Ovary (tissue), 10 donors: ENCODE measurements at places on chromosomes 5 and 9. TPM values are rescaled to one million over a fixed set of nuclear protein-coding genes. Genes with fewer than 3 reads are reported as not detected.
A peak's percentile ranks its signal among the peaks of the same experiment; 100 is the strongest.

DNA sequence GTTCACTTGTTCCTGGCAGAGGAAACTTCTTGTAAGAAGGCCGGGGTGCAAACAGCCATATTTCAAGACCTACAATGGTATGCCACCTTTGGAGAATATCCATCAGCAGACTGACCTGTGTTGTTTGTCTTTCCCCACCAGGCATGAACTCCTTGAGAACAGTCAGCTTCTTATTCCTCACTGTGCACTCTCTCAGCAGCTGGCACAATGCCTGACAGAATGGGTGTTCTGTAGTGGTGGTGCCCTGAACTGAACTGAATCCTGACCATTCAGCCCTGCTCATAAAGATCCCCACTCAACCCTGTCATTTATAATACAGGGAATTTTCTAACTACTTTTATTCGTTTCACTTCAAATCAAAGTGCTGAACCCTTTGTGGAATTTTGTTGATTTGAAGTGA, 206.9 kb downstream of the COX7C start:
- no peak for DNase-seq

DNA sequence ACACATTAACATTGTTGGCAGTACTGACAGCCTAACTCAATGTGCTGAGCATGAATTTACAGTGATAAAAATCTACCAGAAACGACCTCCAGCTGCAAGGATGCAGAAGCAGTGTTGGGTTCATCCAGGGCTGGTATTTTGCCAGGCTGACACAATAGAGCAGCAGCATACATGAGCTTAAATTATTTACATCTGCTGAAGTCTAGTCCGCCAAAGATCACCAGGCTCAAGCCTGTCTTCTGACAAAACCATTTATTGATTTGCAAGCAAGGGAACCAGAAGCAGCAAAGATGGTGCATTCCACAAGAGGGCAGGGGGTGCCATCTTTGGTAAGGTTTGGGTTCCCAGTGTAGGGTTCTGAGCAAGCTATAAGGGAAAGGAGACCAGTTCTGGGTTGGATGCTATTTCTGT, 8.7 kb upstream of the C5orf34 start:
- no peak for DNase-seq

Gene MELK
- total RNA-seq: not detected

Gene SOX30
- 0.12 TPM for total RNA-seq

Gene TMEFF1
- total RNA-seq: not detected

DNA sequence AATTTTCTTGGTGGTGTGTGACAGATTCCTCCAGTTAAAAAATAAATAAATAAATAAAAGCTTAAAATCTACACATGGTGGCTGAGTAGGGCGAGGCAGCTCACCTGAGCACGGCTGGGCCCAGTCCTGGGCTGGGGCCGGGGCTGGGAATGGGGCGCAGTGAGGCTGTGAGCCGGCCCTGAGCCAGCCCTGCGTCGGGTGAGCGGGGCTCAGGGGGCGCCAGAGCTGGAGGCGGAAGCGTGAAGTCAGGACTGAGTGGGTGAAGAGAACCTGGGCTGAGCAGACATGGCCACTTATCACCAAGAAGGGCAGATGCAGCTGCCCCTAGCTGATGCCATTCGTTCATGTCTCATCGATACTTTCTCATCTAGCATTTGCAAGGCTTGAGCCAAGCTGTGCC, 22.8 kb upstream of the DTWD2 start:
- no peak for DNase-seq

GRCh38 chr9:122053567-122054350, 39.3 kb downstream of the TTLL11 start:
- no peak for DNase-seq

Gene UHRF2
- total RNA-seq: 52.2 TPM

DNA sequence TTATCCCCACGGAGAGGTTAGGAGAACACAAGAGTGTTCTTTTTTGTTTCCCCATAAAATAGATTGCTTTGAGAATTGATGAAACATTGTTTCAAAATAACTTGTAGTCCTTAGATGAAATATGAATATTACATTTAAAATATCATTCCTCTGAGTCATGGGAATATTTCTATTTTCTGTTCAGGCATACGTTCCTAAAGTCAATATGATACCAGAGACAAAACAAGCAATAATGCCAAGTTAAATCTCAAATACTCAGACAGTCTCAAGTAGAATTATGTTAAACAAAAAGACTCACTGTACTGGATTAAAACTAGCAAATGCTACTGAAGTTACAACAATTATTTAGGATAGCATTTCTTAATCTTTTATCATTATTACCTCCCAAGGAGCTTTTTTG, 111.7 kb upstream of the C6 start:
- DNase-seq: no peak

- peak; percentile 91 for DNase-seq
Measured at GRCh38 chr9:129175825-129176633, 2.0 kb downstream of the IER5L start.
